T-cell (primary cell): ENCODE measurements at places on chromosomes 1 and 21. TPM values are rescaled to one million over a fixed set of nuclear protein-coding genes. Genes with fewer than 3 reads are reported as not detected.

GRCh38 chr1:56459260-56459659 is 120.1 kb downstream of the PLPP3 start:
- no peak for DNase-seq

Gene TRIM58
- total RNA-seq, result 0.21 TPM

Gene TXNIP
- total RNA-seq, result 721 TPM

DNA sequence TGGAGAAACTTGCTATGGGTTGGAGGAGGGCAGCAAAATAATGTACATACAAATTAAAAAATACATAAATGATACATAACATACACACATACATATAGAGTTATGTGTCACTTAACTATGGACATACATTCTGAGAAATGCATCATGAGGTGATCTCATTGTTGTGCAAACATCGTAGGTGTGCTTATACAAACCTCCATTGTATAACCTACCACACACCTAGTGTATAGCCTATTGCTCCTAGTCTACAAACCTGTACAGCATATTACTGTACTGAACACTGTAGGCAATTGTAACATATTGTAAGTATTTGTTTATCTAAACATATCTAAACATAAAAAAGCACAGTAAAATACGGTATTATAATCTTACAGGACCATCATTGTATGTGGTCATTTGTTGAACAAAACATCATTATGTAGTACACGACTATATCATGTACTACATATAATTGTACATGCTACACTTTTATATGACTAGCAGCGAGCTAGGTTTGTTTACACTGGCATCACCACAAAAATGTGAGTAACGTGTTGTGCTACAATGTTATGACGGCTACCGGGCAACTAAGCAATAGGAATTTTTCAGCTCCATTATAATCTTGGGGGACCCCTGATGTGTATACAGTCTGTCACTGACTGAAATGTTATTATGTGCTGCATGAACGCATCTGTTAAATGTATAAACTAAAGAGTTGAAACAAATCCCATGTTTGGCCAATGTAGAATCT is 35.5 kb downstream of the ITGB3BP start:
- no peak for DNase-seq
